Fibroblast of skin of left biceps (primary cell): ENCODE measurements at places on chromosomes 13 and 19.

GRCh38 chr19:23505738-23506137 lies 110.5 kb upstream of the ZNF91 start:
- DNase-seq = no peak

DNA sequence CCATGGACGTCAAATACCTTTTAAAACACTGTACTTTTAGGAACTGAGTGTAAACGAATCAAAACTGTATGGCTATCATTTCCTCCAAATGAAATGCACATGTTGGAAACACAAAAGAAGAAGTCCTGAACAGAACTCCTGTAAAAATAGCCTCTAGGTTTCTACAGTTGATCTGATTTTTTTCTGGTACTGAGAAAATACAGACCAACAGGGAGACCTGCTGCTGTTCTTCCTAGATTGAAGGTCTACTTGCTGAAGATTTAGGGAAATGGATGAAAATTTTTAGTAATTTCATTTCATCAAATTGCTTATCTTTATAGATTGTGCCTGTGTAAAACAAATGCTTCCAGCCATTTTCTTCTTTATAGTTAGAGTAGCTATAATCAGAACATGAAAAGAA lies 520.4 kb downstream of the SLITRK6 start:
- DNase-seq = no peak

DNA sequence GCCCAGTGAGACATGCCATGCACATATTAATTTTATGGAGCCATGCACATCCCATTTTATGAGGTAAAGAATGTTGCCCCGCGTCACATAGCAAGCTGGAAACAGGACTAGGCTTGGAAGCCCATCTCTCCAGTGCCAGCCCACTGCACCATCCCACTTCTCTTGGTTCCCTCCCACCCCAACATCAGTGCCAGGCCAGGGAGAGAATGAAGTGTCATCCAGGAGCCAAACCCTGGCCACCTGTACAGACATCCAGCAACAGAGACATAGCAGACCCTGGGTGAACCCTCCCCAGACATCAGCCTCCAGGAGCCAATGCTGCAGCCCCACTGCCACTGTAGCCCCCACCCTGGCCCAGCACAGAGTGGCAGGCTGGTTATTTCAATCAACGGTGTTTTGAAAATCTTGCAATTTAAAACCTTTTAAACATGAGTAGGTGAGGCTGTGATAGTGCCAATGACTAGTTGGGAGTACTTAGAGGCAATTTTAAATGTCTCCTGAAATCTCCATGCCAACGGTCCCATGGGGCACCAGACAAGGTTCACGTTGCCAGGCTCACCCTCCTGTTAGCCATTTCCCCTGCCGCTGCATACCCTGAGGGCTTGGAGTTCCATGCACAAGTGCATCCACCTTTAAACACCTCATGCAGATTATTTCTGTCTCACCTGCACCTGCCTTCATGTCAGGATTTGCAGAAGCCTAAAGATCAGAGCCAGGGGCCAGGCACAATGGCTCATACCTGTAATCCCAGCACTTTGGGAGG lies 34.7 kb downstream of the VSTM2B start:
- DNase-seq = no peak

GRCh38 chr13:26246154-26246553 lies 7.8 kb upstream of the CDK8 start:
- DNase-seq = no peak

DNA sequence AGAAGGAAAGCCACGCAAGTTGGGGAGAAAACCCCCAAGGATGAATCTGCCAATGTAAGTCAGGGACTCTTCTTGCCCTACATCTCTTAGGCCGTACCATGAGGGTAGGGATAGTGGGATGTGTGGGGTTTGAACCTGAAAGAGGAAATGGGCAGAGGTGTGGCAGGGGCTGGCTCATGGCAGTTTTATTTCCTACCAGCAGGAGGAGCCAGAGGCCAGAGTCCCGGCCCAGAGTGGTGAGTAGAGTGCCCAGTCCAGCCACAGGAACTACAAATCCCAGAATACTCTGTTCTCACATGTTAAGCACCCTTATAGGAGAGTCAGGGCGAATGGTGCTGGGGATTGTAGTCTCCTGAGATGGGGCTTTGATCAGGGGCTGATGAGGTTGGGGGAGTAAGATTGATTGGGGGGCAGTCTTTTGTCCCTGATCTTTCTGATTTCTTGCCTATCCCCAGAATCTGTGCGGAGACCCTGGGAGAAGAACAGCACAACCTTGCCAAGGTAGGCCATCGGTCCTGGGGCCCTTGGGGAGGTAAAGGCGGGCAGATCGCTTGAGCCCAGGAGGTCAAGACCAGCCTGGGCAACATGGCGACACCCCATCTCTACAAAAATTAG lies 16.5 kb downstream of the VASP start:
- peak; percentile 44 for DNase-seq
